Activated naive CD8-positive, alpha-beta T cell treated with anti-CD3 and anti-CD28 coated beads, Interleukin-2, amount 10 ng/mL, durations not matched to agents 7 days and 5 days (primary cell): ENCODE measurements at places on chromosomes 16 and 17. TPM values are rescaled to one million over a fixed set of nuclear protein-coding genes. Genes with fewer than 3 reads are reported as not detected.

DNA sequence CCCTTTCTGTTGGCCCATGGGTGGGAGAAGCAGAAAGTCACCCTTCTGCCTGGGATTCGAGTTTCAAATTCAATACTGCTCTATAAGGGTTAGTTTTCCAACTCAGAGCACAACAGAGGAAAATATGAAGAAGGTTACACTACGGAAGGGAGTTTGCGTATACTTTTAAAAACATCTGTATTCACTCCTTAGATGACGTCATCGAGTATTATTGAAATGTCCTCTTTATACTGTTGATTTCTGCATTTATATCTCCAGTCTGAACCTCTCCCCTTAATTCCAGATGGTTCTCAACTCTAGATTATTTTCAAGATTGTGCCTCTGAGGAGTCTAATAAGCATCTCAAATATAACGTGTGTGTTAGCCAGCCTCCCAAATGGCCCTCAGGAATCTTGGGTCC lies 249.1 kb downstream of the MAP2K4 start:
- no peak for DNase-seq

GRCh38 chr17:19766421-19767270 lies 18.5 kb upstream of the ALDH3A1 start:
- DNase-seq: peak; percentile 90

The KRT27 gene
- not detected for total RNA-seq

The ELMO3 gene
- 7.6 TPM for total RNA-seq

- DNase-seq: no peak
Observed at GRCh38 chr17:75566416-75566815, 21.2 kb upstream of the MYO15B start.

DNA sequence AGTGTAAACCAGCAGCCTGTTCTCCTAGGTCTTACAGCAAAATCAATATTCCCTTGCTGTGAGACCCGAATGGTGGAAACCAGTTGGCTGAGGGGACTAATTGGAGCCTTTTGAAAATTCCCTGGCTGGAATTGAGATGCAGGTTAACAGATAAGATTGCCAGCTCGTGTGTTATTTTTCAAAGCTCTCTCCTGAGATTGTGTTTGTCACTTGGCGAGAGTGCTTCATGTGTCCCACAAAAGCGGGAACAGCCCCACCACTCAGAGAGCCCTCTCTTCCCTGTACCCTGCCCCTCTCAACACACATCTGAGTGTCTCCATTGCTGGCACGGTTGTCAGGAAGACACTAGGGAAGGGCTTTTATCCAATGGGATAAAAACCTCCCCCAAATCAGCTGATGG lies 356.1 kb downstream of the CPPED1 start:
- no peak for DNase-seq

DNA sequence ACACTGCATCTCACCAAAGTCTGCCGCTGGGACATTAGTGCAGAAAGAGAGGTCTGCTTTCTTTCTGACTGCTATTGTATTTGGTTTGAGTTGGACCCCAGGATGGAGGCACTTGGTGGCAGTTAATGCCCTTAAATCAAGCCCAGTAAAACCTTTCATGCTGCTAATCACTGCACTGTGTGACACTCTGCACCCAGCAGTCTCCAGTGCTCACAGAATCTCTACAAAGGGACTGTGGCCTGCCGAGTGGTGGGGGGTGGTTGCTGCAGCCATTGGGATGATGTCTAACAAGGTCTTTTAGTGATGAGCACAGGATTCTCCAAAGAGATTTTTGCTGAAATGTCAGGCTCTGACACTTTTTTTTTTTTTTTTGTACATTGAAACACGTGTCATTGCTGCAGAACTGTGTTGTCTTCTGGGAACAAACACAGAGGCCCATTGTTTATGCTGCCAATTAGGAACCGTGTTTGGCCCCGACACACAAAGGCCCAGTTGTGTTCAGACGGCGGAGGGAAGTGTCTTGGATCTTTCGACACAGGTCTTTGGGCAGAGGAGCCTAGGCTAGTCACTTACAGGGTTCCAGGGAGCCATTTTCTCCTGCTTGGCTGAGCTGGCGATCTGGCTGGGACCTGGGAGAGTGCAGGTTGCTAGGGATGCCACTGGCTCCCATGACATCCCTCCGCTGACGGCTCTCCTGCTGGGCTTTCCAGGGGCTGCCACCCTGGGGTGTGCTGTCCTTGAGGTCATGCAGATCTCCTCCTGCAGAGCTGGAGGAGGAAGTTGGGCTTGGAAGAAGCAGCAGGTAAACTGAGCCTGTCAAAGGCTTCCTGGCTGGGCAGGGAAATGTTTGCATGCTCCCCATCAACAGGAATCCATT lies 16.2 kb upstream of the TNRC6C start:
- DNase-seq: no peak

The IGFALS gene
- 0.55 TPM for total RNA-seq

DNA sequence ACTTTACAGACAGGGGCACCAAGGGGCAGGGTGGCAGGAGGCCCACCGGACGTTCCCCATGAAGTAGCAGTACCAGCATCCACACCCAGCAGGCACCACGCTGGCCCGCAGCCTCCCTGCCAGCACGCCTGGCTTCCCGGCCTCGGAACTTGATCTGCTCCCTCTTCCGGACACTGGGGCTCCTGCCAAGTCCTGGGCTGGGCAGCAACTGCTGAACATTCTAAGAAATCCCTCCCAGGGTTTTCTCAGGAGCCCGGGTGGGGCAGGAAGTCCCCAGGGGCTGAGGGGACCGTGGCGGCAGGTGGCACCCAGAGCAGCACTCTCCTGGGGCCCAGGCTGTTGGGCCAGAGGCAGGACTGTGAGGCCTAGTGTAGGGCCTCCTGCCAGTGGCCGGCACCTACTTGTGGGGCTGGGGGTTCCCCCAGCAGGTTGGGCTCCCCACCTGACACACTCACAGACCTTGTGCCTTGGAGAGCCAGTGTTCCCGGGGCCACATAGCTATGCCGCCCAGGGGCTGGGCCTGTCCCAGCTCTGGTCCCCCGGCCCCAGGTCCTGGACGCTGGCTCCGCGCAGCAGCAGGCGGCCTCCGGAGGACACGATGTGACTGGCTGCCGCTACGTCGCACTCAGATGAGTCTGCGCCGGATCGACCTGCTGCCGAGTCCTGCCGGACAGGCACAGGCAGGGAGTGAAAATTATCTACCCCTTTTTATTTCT lies 86.2 kb upstream of the CBX4 start:
- no peak for DNase-seq

The HOXB9 gene
- 0.11 TPM for total RNA-seq

- DNase-seq: no peak
Observed at GRCh38 chr16:61165797-61166196, 870.4 kb downstream of the CDH8 start.

GRCh38 chr17:55687037-55687436 lies 35.6 kb downstream of the TMEM100 start:
- DNase-seq: no peak

DNA sequence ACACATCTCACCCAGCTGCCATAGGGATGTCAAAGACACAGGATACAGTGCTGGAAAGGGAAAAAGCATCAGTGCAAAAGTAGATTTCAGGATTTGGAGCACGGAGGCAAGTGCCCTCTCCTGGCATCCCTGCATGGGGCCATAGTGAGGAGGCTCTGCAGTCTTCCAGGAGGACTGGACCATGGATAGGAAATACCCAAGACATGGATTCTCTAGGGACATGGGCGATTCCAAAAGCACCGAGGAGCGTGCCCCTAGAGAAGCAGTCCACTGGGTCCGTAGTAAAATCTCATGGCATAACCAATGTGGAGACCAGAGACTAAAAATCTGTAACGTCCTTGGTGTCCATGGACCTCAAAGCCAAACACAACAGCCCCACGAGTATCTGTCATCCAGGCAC lies 818.2 kb downstream of the KCNJ18 start:
- DNase-seq: no peak

DNA sequence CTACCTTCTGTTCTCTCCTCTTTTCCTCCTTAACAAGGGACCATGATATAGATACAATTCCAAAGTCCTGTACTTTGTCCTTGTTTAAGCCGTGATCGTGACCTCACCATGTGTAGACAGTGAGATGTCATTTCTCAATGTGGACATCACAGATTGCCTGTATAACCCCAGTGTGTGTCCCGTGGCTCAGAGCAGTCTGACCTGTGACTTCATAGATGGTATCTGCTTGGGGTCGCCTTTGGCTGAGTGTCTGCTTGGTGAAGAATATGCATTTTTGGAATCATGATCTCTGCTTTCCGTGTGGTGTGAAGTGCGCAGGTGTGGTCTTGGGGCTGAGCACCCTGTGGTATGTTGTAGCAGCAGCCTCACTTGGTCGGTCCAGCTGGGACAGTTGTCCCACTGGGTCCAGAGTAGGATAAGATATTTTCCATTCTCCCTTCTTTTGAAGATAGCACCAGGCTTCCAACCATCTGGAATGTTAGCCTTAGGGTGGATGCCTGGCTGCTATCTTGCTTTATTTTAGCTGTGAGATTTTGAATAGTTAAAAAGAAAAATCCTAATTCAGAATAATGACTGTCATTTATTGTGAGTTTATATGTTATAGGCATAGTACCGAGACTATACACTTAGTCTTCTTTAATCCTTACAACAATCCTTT lies 13.4 kb downstream of the MSI2 start:
- no peak for DNase-seq

DNA sequence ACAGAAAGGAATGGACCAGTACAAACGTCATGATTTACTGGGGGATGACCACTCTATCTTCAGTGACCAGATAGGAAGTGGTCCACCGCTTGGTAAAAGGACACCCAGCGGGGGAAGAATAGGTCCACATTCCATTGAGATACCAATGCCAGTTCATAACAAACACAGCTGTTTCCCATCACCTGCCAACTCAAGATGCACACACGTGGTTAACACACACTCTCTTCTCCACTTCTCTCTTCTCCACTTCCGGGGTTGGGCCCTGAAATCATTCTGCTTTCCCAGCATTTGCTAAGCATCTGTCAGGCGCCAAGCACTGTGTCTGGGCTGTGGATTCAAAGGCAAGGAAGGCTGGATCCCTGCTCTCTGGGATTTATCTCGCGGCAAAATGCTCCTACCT lies 175.5 kb downstream of the SLC39A11 start:
- DNase-seq: no peak
